Activated T-helper 2 cell treated with anti-CD3 and anti-CD28 coated beads, Interferon-gamma antibody, Interleukin-2, Interleukin-4, amounts not matched to agents 10 μg/mL and 5 μg/mL and 100 μg/mL, durations not matched to agents 14 hours and 24 hours and 36 hours (primary cell): ENCODE measurements at places on chromosomes 13 and 19. TPM values are rescaled to one million over a fixed set of nuclear protein-coding genes. Genes with fewer than 3 reads are reported as not detected.
A peak's percentile ranks its signal among the peaks of the same experiment; 100 is the strongest.

The PEX11G gene
- 1.3 and 2.5 TPM in 2 replicates for total RNA-seq

GRCh38 chr19:35915443-35915842 lies 7.3 kb upstream of the TYROBP start:
- no peaks in the 10 kb centered on the region for H3K27me3 ChIP-seq
- H3K4me3 ChIP-seq = no peak overlapping the region
- no peak overlapping the region for H3K27ac ChIP-seq
- peaks cover 2% of the 10 kb centered on the region for H3K4me1 ChIP-seq
- H3K36me3 ChIP-seq = no peaks in the 10 kb centered on the region
- DNase-seq = no peak

GRCh38 chr13:95256091-95256490 lies 45.2 kb downstream of the ABCC4 start:
- H3K4me3 ChIP-seq = no peak overlapping the region
- H3K27ac ChIP-seq = no peak overlapping the region
- peaks cover 8% of the 10 kb centered on the region for H3K4me1 ChIP-seq
- H3K36me3 ChIP-seq = no peaks in the 10 kb centered on the region

- H3K27me3 ChIP-seq = peaks cover 10% of the 10 kb centered on the region
- DNase-seq = no peak
- no peaks in the 10 kb centered on the region for H3K36me3 ChIP-seq
- H3K4me3 ChIP-seq = no peak overlapping the region
- no peak overlapping the region for H3K27ac ChIP-seq
Measured at GRCh38 chr13:24851546-24851945, 87.6 kb downstream of the RNF17 start.

GRCh38 chr19:17951990-17952976 lies 14.6 kb upstream of the KCNN1 start:
- H3K4me3 ChIP-seq = no peak overlapping the region
- no peaks in the 10 kb centered on the region for H3K36me3 ChIP-seq
- H3K4me1 ChIP-seq = peaks cover 25% of the 10 kb centered on the region
- H3K27me3 ChIP-seq = peaks cover 56% of the 10 kb centered on the region
- DNase-seq = no peak

The KLF5 gene
- total RNA-seq = 1.3 and 2.0 TPM in 2 replicates

DNA sequence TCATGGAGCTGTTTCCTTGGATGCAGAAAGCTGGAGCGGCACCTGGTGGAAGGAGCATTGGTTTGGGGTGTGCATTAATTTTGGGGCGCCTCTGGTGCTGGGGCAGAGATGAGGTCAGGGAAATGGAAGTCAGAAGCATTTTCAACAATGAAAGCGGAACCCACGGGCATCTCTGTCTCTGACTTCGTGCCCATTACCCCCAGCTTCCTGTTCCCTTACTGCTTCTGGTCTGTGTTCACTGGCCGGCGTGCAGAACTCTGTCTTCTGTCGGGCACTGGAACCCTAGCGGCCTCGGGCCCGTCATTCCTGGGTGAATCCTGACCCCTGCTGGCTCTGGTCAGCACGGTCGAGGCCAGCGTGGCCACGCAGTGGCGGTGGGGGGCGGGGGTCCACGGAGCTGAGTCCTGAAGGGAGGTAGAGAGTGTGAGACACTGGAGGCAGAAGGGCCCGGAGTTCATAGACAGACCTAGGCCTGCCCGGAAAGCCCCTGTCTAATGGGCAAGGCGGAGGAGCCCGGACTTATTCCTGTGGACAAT lies 7.9 kb upstream of the LINGO3 start:
- no peak overlapping the region for H3K27ac ChIP-seq
- no peaks in the 10 kb centered on the region for H3K36me3 ChIP-seq
- H3K4me3 ChIP-seq = no peak overlapping the region
- DNase-seq = no peak
- peaks cover 18% of the 10 kb centered on the region for H3K27me3 ChIP-seq
- no peaks in the 10 kb centered on the region for H3K4me1 ChIP-seq

DNA sequence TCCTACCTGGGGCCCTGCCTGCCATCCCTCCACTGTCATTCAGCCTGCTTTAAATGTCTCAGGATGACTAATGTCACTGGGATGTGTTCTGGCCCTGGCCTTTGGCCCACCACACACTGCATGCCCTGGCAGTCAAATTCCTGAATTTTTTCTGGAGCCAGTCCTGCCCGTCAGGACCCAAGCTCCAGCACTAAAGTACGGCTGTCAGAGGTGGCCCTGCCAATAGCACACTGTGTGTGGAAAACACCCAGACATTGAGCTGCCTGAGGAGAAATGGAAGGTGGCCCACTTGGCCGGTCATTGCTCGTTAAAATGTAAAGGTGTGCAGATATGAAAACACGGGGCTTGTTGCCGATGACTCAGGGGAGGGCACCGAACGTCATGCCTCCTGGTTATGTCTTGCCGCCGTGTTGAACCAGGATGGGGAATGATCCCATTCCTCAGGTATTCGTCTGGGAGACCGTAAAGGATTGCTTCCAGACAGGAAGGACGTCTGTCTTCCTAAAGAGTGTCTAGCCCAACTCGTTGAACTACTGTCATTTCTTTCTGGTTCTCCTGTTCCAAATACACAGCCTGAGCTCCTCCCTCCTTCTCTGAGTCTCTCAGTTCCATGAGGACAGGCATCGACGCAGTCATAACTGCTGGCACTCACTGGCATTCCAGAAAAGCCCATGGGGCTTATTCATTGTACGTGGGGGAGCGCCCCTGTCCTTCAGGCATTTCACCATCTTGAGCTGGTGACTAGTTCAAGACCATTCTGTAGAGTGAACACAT lies 40.6 kb downstream of the COL4A2 start:
- H3K4me3 ChIP-seq = no peak overlapping the region
- H3K27ac ChIP-seq = no peak overlapping the region
- no peaks in the 10 kb centered on the region for H3K4me1 ChIP-seq
- DNase-seq = no peak

DNA sequence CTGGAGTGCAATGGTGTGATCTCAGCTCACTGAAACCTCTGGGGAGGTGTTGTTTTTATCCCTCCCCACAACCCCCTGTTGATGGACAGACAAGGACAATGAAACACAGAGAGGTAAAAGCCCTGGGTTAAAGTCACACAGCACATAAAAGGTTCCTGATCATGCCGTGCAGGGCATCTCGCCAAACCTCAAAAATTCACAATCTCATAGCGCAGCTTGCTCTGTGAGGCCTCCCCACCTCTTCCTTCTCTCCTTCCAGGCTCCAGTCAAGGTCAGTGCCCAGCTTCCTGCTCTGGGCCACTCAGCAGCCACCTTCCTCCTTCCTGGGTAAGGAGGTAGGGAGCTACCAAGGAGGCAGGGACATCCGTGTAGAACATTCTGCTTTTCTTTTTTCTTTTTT lies 2.3 kb downstream of the FUT2 start:
- DNase-seq = no peak
- no peaks in the 10 kb centered on the region for H3K36me3 ChIP-seq
- H3K27ac ChIP-seq = no peak overlapping the region
- no peaks in the 10 kb centered on the region for H3K4me1 ChIP-seq
- H3K4me3 ChIP-seq = no peak overlapping the region

The MICU2 gene
- 36.6 and 38.8 TPM in 2 replicates for total RNA-seq

The CEACAM21 gene
- 16.6 and 19.4 TPM in 2 replicates for total RNA-seq

The C13orf46 gene
- 0.16 and 0.27 TPM in 2 replicates for total RNA-seq

DNA sequence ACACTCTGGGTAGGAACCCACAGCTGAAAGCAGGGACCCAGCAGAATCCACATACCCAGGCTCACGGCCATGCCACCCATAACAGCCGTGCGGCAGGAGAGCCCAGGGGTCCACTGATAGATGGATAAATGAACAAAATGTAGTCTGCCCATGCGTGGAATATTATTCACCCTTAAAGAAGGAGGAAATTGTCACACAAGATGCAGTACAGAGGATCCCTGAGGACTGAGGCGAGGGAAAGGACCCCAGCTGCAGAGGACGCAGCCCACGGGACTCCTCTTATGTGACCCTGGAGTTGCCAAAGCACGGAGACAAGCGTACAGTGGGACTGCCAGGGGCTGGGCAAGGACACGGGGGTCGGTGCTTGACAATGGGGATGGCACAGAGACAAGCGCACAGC lies 10.7 kb downstream of the GRTP1 start:
- no peak overlapping the region for H3K27ac ChIP-seq
- H3K4me3 ChIP-seq = no peak overlapping the region
- H3K36me3 ChIP-seq = no peaks in the 10 kb centered on the region
- no peaks in the 10 kb centered on the region for H3K4me1 ChIP-seq
- no peaks in the 10 kb centered on the region for H3K27me3 ChIP-seq

The MPV17L2 gene
- 14.5 and 14.8 TPM in 2 replicates for total RNA-seq

GRCh38 chr19:36047835-36048234 lies 6.2 kb downstream of the THAP8 start:
- peaks cover 10% of the 10 kb centered on the region for H3K36me3 ChIP-seq
- peaks cover 3% of the 10 kb centered on the region for H3K4me1 ChIP-seq
- H3K27ac ChIP-seq = no peak overlapping the region
- no peak for DNase-seq
- H3K27me3 ChIP-seq = no peaks in the 10 kb centered on the region

The MICOS13 gene
- total RNA-seq = 54.3 and 60.9 TPM in 2 replicates

DNA sequence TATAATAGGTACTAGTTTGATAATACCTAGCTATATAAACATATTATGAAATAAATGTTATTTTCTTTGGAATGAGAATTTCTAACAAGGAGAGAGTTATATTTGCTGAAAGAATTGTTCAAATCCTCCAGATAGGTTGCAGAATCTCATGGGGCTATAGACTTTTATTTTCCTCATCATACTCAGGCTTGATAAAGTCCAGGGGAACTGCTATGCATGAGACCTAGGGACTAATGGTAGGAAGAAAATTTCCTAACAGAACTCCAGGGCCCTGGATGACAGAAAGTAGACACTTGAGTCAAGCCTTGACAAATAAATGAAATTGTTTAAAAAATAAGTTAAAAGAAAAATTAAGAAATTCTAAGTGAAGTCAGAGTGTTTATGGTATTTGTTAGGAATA lies 138.5 kb upstream of the DACH1 start:
- H3K27ac ChIP-seq = no peak overlapping the region
- DNase-seq = no peak
- H3K4me1 ChIP-seq = no peaks in the 10 kb centered on the region

The LCP1 gene
- total RNA-seq = 738 and 741 TPM in 2 replicates

- peak; percentile 30 for DNase-seq
- no peaks in the 10 kb centered on the region for H3K36me3 ChIP-seq
Measured at GRCh38 chr19:5170329-5170745, 170.3 kb downstream of the PTPRS start.
